IMR-90 (cell line): ENCODE measurements at places on chromosomes 11 and 22.

- peak; percentile 19 for DNase-seq
These were observed 53.1 kb upstream of the KCNQ1OT1 start for GRCh38 chr11:2752923-2753322.

GRCh38 chr22:46045459-46046298, 68.7 kb upstream of the WNT7B start:
- no peak for DNase-seq

DNA sequence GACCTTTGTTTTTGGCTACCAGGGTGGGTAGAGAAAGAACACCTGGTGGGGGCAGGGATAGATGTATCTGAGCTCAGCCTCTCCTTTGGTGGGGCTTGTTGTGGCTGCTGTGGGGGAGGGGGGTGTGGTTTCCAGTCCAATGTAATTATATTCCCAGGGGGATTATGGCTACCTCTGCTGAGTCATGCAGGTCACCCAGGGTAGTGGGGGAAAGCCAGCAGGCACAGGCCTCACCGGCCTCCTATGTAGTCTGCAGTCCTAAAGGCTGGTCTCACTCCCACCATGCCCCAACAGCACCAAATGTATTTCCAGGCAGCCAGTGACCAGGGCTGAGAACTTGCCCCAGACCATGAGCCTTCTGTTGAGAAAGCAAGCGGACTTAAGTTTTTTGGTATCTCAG, 119.6 kb downstream of the DYNC2H1 start:
- no peak for DNase-seq

- DNase-seq: peak; percentile 88
These were observed 1.5 kb upstream of the INPPL1 start for GRCh38 chr11:72222907-72223614.

GRCh38 chr22:23278883-23279675, 98.8 kb downstream of the BCR start:
- no peak for DNase-seq

DNA sequence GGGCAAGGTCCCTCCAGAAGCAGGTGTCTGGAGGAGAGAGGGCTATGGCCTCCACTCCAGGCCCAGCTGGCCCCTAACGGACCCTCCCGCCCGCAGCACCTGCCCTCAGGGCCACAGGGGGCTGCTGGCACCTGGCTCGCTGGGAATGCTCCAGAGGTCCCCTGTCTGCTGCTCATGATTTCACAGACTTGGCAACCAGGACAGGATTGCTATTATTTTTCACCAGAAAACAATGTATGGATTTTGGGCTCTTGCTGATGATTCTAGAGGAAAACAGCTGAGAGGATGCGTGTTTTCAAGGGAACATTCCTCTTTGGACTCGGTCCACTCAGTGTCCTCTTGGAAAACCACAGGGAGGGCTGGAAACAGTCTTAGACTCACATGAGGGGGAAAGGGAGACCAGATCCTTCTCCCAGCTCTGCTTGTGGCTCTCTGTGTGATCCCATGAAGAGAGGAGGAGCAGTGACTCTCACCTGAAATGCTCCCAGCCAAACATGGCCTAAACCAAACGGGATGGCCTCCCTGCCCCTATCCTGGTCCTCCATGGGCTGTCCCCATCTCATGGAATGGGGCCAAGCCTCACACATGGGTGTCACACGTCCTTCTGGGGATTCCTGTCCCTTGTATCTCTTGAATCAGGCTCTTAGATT, 15.8 kb downstream of the MYEOV start:
- DNase-seq: peak; percentile 57

DNA sequence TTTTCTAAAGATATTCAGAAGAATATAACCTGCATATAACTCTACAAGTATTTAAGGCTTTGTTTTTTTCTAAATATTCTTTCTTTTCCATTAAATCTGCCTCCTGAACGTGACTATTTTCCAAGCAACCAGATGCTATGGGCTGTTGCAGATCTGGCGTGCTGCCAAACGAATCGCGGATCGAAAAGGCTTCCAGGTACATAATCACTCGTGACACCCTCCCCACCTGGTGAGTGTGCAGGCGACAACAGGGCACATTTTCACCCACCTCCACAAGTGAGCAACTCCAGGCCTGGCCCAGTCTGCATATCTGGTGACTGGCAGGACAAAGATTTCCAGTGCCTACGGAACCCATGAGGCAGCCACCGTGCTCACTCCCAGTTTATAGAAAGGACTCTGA, 660.1 kb downstream of the OPCML start:
- DNase-seq: no peak

DNA sequence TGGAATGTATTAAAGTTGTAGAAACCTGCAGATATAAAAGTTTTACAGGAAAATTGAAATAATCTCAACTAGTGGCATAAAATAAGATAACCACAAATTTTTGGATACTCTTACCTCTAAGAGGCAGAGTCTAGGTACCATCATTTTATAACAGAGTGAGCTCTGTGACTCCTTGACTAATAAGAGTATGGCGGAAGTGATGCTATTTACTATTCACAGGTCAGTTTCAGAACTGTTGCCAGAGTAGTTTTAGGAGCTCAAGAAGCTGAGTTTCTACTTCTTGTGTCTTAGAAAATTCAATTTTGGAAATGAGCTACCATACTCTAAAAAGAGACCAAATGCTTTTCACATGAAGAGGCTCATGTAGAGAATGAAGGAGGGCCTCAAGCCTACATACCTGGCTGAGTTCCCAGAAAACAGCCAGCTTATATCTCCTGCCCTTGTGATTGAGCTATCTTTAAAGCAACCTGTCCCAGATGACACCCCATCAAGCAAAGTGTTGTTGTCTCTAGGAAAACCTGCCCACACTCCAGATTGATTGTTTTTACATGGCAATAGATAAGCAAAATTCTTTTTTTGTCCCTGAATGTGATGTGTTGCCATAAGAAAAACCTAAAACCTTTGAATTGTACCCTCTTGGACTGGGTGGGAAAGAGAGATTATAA, 712.8 kb upstream of the CNTN5 start:
- DNase-seq: no peak

DNA sequence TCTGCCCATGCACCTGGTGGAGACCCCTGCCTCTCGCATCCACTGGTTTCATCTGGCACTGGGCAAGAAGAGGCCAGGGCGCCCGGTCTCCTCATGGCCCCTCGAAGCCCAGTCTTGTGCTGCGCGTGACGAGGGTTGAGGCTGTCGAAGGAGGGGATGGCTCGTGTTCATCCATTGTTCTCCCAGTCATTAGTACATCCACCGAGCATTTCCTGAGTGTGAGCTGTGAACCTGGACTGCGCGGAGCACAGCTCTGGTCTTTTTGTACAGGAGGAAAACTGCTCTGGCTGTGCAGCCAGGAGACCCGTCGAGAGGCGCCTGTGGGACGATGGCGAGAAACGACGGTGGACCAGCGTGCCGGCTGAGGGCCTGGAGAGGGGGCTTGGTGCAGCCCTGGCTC, 6.8 kb downstream of the CACNA1I start:
- DNase-seq: no peak

DNA sequence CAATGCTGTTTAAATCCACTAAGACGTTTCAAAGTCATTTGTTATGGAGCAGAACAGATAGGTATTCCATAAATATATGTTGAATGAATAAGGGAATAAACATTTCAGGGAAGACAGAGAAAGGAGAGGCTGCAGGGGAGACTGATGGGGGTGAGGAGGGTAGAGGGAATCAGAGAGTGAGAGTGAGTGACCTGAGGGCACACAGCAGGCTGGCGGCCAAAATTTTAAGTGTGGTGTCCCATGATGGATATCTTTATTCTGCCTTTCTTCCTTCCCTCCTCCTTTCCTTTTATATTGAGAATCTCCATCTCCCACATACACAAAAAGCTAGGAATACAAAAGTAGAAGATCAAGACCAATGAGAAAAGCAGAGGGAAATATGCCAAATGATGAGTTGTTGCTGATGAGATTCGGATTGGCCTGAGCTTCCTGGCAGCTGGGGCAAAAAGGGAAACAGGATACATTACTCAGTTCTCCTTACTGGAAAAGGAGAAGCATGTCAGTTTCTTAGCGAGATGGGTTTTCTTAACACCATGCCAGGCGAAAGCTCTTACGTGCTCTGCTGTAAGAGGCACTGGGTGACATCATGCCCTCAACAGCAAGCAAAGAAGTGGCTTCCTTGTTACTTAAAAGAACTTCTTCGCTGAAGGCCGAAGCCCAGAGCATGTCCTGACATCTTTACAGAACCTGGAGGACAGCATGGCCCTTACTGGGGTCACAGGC, 11.2 kb upstream of the CYTH4 start:
- peak; percentile 50 for DNase-seq

DNA sequence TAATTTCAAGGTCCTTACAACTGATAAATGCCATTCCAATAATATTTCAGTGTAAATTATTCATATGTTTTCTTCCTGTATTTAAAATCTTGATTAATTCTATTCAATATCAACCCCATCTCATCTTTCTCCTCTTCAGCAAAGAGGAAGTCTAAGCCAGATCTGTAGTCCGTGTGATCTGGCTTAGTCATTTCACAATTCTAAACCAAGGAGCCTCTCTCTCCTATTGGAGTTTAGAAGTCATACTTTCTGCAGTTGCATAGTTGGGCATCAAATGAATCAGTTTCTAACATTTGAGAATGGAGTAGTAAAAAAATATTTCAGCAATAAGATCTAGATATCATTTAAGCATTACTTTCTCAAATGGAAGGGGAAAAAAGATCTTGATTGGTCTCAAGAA, 354.9 kb downstream of the JRKL start:
- DNase-seq: peak; percentile 16

- no peak for DNase-seq
These were observed 73.7 kb downstream of the MN1 start for GRCh38 chr22:27727673-27728451.

DNA sequence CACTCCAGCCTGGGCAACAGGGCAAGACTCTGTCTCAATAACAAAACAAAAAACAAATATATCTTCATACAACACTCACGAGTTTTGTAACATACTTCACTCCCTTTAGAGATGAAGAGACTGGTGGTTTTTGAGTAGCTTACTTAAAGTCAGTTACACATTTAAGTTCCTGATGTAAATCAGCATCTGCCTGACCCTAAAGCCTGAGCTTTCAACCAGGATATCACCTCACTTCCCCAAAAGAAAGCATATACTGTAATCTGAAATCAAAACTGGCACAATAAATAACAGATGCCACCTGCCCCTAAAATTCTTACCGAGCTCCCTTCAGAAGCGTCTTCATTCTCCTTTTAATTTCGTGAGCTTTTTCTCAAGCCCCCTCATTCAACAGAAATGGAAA, 31.5 kb downstream of the LARGE1 start:
- DNase-seq: no peak

- DNase-seq: no peak
These were observed 8.5 kb upstream of the SCYL1 start for GRCh38 chr11:65516135-65516968.

DNA sequence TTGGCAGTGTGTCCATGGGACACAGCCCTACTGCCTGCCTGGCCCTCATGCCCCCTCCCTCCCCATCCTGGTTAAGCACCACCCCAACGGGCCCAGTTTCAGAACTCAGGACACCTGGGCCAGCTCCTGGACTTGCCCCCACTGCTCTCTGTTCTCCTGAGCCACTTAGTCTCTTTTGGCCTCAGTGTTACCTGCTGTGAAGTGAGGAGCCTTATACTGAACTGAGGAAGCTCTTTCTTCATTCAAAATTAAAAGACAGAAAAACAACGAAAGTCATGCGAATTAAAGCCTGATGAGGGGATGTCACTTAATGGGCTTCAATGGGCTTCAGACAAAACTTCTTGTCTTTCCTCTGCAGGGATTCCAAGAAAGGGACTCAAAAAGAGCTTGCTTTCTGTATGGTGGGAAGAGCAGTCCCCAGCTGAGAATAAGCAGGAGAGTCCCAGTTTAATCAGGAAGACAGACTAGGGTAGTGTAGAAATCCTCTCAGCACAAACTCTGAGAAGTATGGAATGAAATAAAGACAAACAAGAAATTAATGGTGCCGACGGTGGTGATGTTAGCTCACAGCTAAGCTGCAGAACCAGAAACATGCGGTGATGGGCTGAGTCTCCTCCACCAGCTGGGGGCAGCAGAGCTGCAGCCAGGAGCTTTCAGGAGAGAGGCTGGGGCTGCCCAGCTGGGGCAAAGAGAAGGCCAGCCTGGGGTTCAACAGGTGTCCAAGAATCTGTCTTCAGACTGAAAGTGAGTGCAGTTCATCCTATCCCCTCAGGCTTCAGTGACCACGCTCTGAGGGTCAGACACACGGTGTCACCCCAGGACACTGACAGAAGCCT, 101.0 kb downstream of the GGTLC2 start:
- peak; percentile 19 for DNase-seq

- peak; percentile 6 for DNase-seq
These were observed 13.9 kb downstream of the OR5B3 start for GRCh38 chr11:58392746-58393145.

- peak; percentile 22 for DNase-seq
These were observed 3.4 kb downstream of the IRF7 start for GRCh38 chr11:612201-612960.

- DNase-seq: no peak
These were observed 18.1 kb upstream of the GNB1L start for GRCh38 chr22:19872779-19873137.

DNA sequence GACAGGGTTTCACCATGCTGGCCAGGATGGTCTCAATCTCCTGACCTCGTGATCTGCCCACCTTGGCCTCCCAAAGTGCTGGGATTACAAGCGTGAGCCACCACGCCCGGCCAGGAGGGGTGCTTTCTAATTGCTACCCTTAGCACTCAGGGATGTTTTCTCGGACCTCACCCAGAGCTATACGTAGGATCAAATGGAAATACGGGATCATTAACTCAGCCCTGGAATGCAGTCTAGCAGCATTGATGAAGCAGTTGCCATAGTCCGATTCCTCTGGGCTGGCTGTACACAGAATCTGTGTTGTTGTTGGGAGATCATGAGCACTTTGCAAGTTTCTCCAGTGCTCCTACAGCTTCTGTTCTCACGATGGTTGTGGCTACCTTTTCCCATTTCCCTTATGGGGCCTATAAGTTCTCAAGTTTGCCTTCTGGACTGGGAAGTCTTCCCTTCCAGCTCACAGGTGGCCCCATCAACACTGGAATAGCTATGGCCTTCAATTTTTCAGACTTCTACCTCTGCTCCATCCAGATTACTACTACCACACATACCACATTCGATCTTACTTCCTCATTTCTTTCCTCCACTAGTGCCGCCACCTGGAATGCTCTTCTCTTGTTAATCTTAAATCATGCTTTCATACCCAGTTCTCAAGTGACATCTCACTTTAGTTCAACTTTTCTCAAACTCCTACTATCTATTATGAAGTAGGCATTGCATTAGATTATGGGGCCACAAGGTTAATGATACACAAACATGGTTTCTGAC, 16.1 kb upstream of the PCF11 start:
- DNase-seq: no peak

GRCh38 chr11:91527380-91528030, 697.1 kb upstream of the FAT3 start:
- no peak for DNase-seq

DNA sequence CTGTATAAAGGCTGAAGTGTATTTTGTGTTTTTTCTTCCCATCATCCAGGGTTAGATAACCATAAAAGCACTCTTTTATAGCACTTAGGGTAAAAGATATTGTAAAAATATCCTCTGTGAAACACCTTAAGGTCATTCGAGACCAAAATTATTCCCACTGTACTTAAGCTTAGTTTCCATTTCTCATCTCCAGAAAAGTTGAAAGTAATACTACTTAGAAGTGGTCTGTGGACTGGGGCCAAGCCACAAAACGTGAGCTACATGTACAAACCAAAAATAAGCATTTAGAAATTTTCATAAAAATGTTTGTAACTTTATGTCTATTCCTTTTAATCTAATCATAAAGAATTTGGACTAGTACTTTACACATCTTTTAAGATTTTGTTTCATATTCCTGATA, 142.0 kb upstream of the NTM start:
- DNase-seq: no peak
